Central memory CD8-positive, alpha-beta T cell (primary cell): ENCODE measurements at places on chromosomes 11 and 22.

DNA sequence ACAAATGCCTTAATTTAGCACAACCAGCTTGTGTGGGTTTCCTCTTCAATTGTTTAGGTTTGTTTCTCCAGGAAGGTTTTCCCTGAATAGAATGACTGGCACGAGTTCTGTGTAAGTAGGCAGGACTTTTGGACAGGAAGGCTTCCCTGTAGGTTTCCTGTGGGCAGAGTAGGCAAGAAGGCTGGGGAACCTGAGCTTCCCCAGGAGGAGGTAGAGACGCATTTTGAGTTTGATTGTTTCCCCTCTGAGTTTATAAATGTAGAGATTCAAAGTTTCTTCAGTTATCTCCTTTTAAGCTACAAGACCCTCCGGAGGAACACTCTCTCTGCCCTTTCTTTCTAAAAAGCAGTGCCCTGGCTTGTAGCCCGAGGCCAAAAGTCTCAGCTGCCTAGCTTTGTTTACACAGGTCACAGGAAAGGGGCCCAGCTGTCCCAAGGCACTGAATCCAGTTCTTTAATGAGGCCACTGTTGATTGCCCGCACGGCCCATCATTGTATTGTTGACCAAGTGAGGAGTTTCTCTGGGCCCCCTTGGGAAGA is 66.6 kb upstream of the RDX start:
- no peak for DNase-seq
- H3K4me1 ChIP-seq: no peaks in the 10 kb centered on the region
- H3K27me3 ChIP-seq: no peaks in the 10 kb centered on the region
- H3K36me3 ChIP-seq: no peaks in the 10 kb centered on the region
- H3K4me3 ChIP-seq: no peak overlapping the region

GRCh38 chr11:70477176-70477575 is 78.8 kb downstream of the CTTN start:
- H3K27ac ChIP-seq: no peak overlapping the region
- no peak for DNase-seq
- H3K4me1 ChIP-seq: no peaks in the 10 kb centered on the region
- H3K27me3 ChIP-seq: peaks cover 12% of the 10 kb centered on the region
- H3K4me3 ChIP-seq: no peak overlapping the region

GRCh38 chr11:65662247-65662798 is 393 bp downstream of the RELA start:
- no peaks in the 10 kb centered on the region for H3K27me3 ChIP-seq
- peaks cover 40% of the 10 kb centered on the region for H3K36me3 ChIP-seq
- DNase-seq: no peak
- H3K4me1 ChIP-seq: peaks cover 28% of the 10 kb centered on the region
- H3K27ac ChIP-seq: peak overlapping the region; percentile 68

- DNase-seq: no peak
- no peaks in the 10 kb centered on the region for H3K27me3 ChIP-seq
- H3K4me1 ChIP-seq: peaks cover 14% of the 10 kb centered on the region
- H3K36me3 ChIP-seq: peaks cover 8% of the 10 kb centered on the region
Observed at GRCh38 chr11:75283391-75283931, 42.9 kb downstream of the TPBGL start.

DNA sequence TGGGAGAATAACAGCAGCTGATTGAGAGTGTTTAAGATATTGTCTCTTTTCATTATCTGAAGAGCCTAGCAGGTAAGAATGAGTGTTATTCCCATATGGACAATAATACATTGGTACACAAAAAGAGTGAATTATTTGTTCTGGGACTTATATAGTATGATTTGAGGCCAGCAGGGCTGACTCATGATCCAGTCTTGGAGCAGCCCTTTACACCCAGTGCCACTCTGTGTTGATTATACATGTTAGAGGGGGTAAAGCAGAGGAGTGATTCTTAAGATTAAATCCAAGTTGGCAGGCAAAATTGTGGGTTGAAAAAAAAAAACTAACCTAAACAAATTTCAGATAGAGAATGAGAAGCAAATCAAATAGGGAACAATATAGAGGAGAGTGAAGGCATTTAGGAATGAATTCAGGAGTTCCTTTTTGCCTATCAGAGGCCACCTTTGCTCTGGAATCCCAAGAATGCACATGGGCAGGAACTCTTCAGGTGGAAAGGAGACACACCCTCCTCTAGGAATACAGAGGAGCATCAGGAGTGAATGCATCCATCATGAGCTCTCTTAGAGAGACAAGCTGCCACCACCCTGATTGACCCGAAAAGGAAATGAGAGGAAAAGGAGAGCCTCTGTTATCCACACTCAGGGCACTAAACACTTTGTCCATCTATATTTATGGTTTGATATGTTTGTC is 19.2 kb upstream of the MRGPRX1 start:
- no peaks in the 10 kb centered on the region for H3K36me3 ChIP-seq
- H3K4me1 ChIP-seq: no peaks in the 10 kb centered on the region
- peaks cover 37% of the 10 kb centered on the region for H3K27me3 ChIP-seq
- no peak for DNase-seq

GRCh38 chr11:64684357-64684756 is 38.6 kb downstream of the NRXN2 start:
- no peak overlapping the region for H3K4me3 ChIP-seq
- no peaks in the 10 kb centered on the region for H3K36me3 ChIP-seq
- no peak overlapping the region for H3K27ac ChIP-seq
- H3K27me3 ChIP-seq: no peaks in the 10 kb centered on the region

DNA sequence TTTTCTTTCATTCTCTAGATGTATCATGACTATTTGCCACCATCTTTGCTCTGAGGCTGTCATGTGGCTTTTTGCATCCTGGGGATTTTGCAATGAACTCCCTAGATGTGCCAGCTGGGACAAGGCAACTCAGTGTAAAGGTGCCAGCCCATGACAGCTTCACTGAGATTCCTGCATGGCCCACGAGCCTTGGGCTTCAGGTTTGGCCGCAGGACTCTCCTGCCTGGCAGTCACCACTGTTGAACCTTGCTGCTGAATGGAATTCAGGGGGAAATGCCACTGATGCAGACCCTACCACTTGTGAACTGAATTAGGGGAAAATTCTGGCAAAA is 385.2 kb downstream of the SOX6 start:
- no peak for DNase-seq
- no peaks in the 10 kb centered on the region for H3K4me1 ChIP-seq
- no peaks in the 10 kb centered on the region for H3K36me3 ChIP-seq
- no peaks in the 10 kb centered on the region for H3K27me3 ChIP-seq
- H3K27ac ChIP-seq: no peak overlapping the region

DNA sequence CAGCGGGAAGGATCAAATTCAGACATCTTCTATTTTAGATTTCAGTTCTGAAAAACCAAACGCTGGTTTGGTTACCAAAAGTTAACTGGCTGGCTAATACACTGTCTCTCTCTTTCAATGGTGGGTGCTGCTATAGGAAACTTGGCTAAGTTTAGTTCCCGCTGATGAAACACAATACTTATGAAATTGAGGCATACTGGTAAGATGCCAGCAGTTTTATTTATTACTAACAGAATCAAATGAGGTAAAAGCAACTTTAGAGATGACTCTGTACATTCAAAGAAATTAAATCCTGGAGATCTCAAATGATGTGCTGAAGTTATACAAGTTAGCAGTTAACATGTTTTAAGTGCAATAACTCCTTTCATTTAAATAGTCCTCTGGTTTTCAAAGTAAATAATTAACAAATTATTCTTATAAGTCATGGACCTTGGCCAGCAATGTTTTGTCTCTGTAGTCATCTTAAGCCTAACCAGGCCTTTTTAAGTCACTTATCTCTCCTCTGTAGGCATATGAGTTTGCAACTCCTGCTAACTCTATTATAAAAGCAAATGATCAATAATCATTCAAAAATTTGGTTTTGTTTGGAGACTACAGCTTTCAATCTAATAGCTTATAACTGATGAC is 54.8 kb downstream of the PAK1 start:
- no peaks in the 10 kb centered on the region for H3K27me3 ChIP-seq
- DNase-seq: no peak
- no peaks in the 10 kb centered on the region for H3K36me3 ChIP-seq
- H3K27ac ChIP-seq: no peak overlapping the region
- no peak overlapping the region for H3K4me3 ChIP-seq

DNA sequence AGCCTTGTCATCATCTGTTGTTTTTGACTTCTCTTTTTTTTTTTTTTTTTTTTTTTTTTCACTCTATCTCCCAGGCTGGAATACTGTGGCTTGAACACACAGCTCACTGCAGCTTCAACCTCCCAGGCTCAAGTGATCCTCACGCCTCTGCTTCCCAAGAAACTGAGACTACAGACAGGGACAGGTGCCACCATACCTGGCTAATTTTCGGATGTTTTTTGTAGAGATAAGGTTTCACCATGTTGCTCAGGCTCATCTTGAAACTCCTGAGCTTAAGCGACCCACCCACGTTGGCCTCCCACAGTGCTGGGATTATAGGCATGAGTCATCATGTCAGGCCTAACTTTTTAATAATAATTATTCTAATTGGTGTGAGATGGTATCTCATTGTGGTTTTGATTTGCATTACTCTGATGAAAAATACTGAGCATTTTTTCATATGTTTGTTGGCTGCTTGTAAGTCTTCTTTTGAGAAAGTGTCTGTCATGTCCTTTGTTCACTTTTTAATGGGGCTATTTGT is 51.3 kb upstream of the OR9G4 start:
- no peak overlapping the region for H3K4me3 ChIP-seq
- no peak for DNase-seq
- no peaks in the 10 kb centered on the region for H3K27me3 ChIP-seq

GRCh38 chr11:110295086-110295485 is 1.3 kb downstream of the RDX start:
- no peak for DNase-seq
- H3K4me3 ChIP-seq: peak overlapping the region; percentile 83
- H3K27ac ChIP-seq: peak overlapping the region; percentile 59
- H3K4me1 ChIP-seq: peaks cover 19% of the 10 kb centered on the region
- peaks cover 5% of the 10 kb centered on the region for H3K36me3 ChIP-seq
- no peaks in the 10 kb centered on the region for H3K27me3 ChIP-seq

DNA sequence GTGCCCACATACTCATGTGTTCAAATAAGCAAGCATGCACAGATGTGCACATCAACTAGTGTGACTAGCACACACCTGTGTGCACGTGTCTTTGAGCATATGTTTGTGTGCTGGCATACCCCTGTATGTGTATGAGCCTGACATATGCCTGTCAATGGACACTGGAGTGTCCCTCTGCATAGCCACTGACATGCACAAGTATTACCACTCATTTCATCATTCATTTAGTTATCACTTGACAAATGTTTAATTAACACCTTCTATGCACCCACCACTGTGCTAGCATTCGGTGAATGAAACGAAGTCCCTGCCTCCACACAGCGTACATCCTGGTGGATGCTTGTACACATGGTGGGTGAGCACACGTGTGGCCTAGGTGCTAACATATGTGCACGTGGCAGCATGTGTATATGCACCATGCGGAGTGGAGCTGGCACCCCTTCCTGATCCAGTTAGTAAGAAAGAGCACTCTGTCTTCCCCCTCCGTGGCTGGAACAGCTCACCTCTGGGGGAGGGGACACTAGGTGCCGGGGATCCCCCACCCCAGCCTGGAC is 112.0 kb downstream of the CHST1 start:
- H3K4me1 ChIP-seq: no peaks in the 10 kb centered on the region
- no peak for DNase-seq
- no peak overlapping the region for H3K27ac ChIP-seq
- H3K36me3 ChIP-seq: no peaks in the 10 kb centered on the region
- no peak overlapping the region for H3K4me3 ChIP-seq
- peaks cover 27% of the 10 kb centered on the region for H3K27me3 ChIP-seq

DNA sequence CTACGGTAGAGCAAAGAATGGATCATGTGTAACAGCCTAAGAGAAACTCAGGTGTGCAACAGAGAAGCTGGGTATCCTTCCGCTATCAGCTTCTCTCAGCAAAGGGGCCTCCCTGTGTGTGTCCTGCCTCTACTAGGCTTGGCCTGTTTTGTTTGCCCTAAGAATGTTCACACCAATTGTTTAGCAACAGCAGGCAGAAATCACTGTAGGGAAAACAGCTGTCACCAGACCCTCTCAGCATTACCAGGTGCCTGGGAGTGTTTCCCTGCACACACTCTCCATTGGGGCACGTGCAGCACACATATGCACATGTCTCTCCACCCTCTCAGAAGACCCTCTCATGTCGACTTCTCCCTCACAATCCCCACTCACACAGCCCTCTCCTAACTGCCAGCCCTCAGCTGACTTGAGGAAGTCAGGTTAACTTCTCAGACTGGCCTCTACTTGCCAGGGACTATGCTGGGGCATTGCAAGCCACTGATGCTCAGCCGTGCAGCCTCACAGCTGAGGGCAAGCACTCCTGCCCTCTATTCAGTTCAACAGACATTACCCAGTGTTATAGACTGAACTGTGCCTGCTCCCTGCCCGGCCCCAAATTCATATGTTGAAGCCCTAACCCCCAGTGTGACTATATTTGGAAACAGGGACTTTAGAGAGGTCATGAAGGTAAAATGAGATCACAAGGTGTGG is 97.6 kb downstream of the TRIM29 start:
- DNase-seq: no peak
- no peak overlapping the region for H3K27ac ChIP-seq
- peaks cover 2% of the 10 kb centered on the region for H3K36me3 ChIP-seq
- H3K4me3 ChIP-seq: no peak overlapping the region

GRCh38 chr11:19819148-19819547 is 106.5 kb downstream of the NAV2 start:
- H3K27ac ChIP-seq: no peak overlapping the region
- no peak for DNase-seq
- H3K36me3 ChIP-seq: no peaks in the 10 kb centered on the region
- H3K4me3 ChIP-seq: no peak overlapping the region
- peaks cover 21% of the 10 kb centered on the region for H3K27me3 ChIP-seq
- H3K4me1 ChIP-seq: no peaks in the 10 kb centered on the region

DNA sequence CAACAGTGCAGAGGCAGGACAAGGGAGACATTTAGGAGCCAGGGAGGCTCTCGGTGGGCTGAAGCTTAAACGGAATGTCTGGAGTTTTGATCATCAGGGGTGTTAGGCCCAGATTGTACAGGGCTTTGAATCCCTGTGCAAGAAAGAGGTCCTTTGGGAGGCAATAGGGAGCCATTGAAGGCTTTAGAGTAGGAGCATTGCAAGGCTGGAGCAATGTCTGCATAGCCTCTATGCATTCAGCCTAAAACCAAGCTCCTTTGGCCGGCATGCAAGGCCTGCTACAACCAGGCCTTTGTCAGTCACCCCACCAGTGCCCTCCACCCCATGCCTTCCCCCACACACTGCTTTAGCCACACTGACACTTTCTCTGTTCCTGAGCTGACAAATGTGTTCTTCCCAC is 47.4 kb upstream of the FGF3 start:
- H3K27me3 ChIP-seq: peaks cover 70% of the 10 kb centered on the region
- H3K27ac ChIP-seq: no peak overlapping the region
- no peak overlapping the region for H3K4me3 ChIP-seq
- H3K36me3 ChIP-seq: no peaks in the 10 kb centered on the region
- DNase-seq: no peak
- no peaks in the 10 kb centered on the region for H3K4me1 ChIP-seq

- no peak within 1 kb of the TSS for H3K4me3 ChIP-seq
- H3K27me3 ChIP-seq: peaks cover 17% of the 10 kb centered on the region
- no peaks in the 10 kb centered on the region for H3K4me1 ChIP-seq
- no peaks in the 10 kb centered on the region for H3K36me3 ChIP-seq
Observed at GRCh38 chr11:102530558-102530957, at the start of gene MMP7. Gene MMP7, minus strand, starts transcription at chr11:102530747. Its CDS starts 47 bp downstream, at chr11:102530700.

- H3K27me3 ChIP-seq: no peaks in the 10 kb centered on the region
- no peaks in the 10 kb centered on the region for H3K4me1 ChIP-seq
- DNase-seq: no peak
- H3K36me3 ChIP-seq: peaks cover 2% of the 10 kb centered on the region
Observed at GRCh38 chr22:39703928-39704639, 133.5 kb downstream of the CACNA1I start.
